Thymus (tissue), 14 donors: ENCODE measurements at places on chromosomes 4 and X. TPM values are rescaled to one million over a fixed set of nuclear protein-coding genes. Genes with fewer than 3 reads are reported as not detected.

GRCh38 chrX:111830571-111830970 is 45.4 kb upstream of the TRPC5OS start:
- no peak for DNase-seq

- no peak for DNase-seq
Measured at GRCh38 chr4:3644849-3645627, 112.8 kb upstream of the LRPAP1 start.

The BCORL1 gene
- total RNA-seq, result 1.0 TPM

The CD38 gene
- 47.6 TPM for total RNA-seq
